ENCODE measurements at places on chromosomes 11 and 22.

GRCh38 chr22:50612528-50613221 lies 12.1 kb downstream of the MAPK8IP2 start:
- DNase-seq, result peak; percentile 61

- DNase-seq, result no peak
Observed at GRCh38 chr11:131095511-131096185, 179.4 kb upstream of the SNX19 start.

- peak; percentile 87 for DNase-seq
Observed at GRCh38 chr11:94519478-94520084, 7.3 kb downstream of the C11orf97 start.

GRCh38 chr11:765025-765801 lies 12.1 kb downstream of the GATD1 start:
- peak; percentile 89 for DNase-seq

- no peak for DNase-seq
Observed at GRCh38 chr22:32478994-32479393, 4.4 kb downstream of the FBXO7 start.
